ENCODE measurements at places on chromosomes 1 and 21.
A peak's percentile ranks its signal among the peaks of the same experiment; 100 is the strongest.

- DNase-seq: no peak
Observed at GRCh38 chr1:184157394-184157742, 105.8 kb downstream of the TSEN15 start.

GRCh38 chr1:159848326-159848725 is 14.1 kb downstream of the VSIG8 start:
- no peak for DNase-seq

GRCh38 chr1:150281221-150281757 is 1.1 kb upstream of the CIART start:
- peak; percentile 76 for DNase-seq

- DNase-seq: no peak
Observed at GRCh38 chr1:225424562-225425200, 3.2 kb downstream of the LBR start.

DNA sequence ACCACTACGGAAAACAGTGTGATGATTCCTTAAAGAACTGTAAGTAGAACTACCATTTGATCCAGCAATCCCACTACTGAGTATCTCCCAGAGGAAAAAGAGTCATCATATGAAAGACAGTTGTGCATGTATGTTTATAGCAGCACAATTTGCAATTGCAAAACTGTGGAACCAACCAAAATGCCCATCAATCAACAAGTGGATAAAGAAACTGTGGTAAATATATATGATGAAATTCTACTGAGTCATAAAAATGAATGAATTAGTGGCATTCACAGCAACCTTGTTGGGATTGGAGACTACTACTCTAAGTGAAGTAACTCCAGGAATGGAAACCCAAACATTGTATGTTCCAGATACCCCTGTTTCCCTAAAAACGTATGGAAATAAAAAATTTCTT is 337.0 kb upstream of the PTBP2 start:
- DNase-seq: no peak

DNA sequence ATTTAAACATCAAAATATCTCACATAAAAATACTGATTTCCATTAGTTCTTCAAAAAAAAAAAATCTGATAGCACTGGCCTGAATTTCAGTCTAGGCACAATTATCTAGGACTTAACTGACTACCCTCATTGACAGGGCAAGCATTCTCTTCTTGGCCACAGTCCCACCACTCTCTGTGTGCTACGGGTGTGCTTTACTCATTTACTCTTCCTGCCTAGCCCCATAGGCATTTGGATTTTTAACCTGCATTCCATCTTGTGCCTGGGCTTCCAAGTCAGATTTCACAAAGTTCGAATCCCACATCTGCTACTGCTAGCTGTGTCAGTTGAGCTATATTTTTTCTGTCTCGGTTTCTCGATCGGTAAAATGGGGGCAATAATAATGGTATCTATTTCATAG is 38.0 kb downstream of the PTPN14 start:
- no peak for DNase-seq

DNA sequence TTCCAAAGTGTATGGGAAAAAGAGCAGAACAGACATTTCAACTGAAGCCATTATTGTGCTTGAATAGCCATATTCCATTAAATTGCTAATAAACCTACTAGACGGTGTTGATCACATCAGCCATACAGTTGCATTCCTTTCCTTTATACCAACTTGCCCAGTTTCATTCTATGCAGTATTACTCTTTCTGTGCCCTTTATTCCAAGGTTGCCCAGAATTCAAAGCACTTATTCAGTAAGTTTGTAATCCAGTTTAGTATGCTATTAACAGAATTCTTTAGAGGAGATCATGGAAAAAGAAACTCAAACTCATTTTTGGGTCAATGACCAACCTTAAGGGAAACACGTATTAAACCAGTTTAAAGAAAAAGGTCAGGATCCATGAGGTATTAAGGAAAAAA is 89.5 kb downstream of the DDAH1 start:
- DNase-seq: no peak

DNA sequence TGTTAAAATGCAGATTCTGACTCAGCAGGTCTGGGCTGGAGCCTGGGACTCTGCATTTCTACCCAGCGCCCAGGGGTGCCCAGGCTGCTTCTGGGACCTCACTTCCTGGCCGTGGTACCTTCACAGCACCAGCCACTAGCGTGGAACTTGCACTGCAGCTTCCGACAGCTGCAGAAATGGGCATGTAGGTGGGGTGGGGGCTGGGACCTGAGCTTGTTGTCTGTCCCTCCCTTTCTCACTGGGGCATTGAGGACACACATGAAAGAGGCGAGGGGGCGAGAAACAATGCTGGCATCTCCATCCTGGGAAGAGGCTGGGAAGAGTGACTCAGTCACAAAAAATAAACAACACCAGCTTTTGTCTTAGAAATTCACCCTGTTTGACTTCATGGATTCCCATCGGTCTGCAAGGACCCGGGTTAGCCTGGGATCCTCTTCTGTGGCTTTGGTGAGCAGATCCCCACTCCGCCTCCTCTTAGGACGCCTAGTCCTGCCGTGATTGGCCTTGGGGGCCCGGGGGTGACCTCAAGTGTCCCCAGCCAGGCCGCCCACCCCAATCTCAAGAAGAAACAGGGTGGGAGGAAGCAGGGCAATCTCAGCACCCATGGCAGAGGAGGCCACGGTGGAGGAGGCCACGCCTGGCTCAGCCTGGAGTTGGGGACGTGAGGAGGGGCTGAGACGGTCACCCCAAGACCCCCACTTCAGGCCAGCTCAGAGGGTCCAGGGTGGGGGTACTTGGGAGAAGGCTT is 29.9 kb upstream of the POFUT2 start:
- DNase-seq: peak; percentile 26
